ENCODE measurements at places on chromosomes 13 and 19.

- DNase-seq = no peak
Observed at GRCh38 chr19:1651568-1652291, 685 bp downstream of the TCF3 start.

GRCh38 chr19:45767881-45768654 is 984 bp downstream of the SIX5 start:
- no peak for DNase-seq

- no peak for DNase-seq
Observed at GRCh38 chr13:109533350-109533749, 253.0 kb downstream of the IRS2 start.

- peak; percentile 26 for DNase-seq
Observed at GRCh38 chr19:37905946-37906868, at the start of gene WDR87. TSS of gene WDR87 (minus strand) at chr19:37906594. CDS start at chr19:37898239, 8,355 bp downstream.

DNA sequence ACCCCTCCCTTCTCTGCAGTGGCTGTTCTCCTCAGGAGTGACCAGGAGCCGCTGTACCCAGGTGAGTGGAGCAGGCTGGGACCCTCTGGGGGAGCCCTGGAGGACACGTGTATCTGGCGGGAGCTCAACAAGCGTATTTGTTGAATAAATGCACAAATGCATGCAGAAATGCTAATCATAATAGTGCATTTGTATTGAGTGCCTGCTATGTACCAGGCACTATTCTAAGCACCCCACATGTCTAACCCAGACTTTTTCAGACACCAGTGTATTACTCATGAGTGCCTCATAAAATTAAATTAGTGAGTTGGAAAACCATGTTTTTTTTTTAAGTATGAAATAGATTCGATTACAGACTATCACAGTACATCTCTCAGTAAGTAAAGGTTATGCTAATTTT is 7.9 kb downstream of the HPN start:
- no peak for DNase-seq

DNA sequence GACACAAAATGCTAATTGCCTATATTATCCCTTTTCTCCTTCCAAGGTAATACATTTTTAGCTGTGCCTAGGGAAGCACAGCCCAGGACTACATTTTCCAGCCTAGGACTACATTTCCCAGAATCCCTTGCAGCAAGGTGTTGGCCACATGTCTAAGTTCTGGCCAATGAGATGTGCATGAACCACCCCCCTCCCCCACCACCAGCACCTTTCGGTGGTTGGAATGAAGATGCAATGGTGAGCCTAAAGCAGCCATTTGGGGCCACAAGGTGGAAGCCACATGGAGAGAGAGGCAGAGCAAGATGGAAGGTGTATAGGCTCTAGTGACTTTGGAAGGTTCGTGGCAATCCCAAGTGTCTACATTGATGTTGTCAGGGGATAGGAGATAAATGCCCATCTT is 16.2 kb downstream of the UNC13A start:
- DNase-seq = no peak

DNA sequence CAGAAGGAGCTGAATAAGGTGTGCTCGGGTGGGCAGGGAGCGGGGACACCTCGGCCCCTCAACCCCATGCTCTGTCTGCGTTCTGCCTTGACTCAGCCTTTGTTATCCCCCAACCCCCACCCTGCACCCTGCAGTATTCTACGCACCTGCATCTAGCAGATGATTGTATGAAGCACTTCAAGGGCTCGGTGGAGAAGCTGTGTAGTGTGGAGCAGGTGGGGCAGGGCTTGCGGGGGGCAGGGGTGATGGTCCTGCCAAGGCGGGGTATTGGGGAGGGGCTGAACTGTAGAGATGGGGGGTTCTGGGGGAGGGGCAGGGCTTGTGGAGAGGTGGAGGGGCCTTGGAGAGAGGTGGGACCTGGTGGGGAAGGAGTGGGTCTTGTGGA is 6.1 kb downstream of the STXBP2 start:
- no peak for DNase-seq

DNA sequence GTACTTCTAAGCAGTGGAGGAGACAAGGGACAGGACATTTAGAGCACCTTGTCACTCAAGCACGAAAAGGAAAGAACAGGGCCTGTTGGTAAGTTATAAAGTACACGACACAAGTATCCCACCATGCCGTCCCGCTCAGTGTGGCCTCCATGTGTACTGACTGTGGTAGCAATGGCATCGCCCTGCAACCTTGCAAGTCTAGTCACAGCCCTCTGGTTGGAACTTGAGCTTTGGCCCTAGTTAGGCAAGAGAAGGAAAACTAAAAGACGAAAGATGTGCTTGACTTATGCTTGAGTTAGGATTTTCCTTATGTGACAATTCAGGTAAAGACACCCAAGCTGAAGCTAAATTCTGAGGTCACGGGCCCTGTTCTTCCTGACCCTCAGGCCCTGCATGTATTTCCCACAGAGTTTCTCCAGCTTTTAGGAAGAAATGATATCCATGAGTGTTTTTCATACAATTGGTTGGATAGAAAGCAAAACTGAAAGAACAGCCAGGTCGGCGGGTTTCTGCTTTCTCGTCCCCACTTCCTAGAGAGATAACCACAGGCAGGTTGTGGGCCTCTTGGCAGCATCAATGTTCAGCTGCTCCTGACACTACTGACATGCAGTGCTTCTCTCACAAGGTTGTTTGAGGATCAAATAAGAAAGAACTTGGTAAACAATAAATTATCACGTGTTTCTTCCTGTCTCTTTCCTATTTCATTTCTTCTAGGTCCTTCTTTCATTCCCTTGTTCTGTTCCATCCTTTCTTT is 216.2 kb downstream of the IRS2 start:
- peak; percentile 3 for DNase-seq

GRCh38 chr19:14370169-14370939 is 10.9 kb upstream of the ADGRE5 start:
- DNase-seq = no peak

DNA sequence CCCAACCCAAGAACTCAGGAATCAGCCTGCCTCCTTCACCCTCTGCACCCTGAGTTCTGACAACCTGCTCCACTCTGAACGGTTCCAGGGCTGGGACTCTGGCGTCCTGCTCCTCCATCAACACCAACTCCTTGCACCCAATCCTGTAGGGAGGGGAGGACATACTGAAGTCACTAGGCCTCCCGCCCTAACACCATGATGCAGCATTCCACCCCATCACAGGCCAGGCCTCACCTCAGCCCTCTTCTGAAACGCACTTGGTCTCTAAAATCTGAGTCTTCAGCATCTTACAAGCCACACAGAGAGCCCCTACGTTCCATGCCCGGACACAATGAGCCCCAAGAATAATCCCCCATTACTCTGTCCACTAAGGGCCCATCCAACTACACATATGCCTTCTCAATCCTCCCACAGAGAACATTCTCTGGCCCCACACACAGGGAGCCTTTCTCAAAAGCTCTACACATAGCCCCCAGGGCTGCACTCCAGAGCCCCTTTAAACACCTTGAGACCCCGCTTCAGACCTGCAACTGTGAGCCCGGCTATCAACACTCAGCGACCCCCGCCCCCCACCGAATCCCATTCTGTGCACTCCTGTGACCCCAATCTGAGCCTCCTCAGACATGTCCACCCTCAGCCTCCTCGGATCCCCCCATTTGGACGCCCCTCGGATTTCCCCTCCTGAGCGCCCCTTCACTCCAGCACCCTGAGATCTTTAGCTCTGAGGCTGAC is 567 bp downstream of the ALKBH6 start:
- DNase-seq = no peak

DNA sequence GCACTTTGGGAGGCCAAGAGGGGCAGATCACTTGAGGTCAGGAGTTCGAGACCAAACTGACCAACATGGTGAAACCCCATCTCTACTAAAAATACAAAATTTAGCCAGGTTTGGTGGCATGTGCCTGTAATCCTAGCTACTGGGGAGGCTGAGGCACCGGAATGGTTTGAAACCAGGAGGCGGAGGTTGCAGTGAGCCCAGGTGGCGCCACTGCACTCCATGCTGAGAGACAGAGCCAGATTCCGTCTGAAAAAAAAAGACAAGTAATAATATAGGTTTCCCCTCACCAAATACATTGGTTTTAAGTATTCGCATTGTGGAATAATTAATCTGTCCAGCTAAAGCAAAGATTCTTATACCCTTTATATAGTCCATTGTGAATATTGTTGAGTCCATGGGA is 1544.6 kb downstream of the OLFM4 start:
- DNase-seq = no peak

DNA sequence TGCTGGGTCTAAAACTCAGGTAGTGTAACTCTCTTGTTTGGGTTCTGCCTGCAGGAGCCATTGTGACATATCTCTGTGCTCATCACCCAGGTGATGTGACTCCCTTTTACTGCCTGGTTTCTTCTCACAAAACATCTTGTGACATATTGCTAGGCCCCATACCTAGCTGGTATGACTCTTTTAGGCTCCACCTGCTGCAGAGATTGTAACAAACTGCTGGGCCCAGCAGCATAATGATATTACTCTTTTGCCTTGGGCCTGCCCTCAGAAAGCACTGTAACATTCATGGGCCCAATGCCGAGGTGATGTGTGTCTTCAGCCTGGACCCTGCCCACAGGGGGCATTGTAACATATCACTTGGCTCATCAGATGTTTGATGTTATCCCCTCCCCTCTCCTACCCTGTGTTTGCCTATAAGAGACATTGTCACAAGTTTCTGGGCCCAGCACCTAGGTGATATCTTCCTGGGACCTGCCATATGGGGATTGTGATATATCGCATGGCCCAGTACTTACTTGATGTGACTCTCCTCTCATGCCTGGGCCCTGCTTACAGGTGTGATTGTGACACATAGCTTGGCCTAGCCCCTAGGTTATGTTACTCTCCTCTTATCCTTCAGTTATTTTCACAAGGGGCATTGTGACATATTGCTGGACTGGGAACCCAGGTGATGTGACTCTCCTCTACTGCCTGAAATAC is 18.0 kb upstream of the ZNF681 start:
- no peak for DNase-seq

DNA sequence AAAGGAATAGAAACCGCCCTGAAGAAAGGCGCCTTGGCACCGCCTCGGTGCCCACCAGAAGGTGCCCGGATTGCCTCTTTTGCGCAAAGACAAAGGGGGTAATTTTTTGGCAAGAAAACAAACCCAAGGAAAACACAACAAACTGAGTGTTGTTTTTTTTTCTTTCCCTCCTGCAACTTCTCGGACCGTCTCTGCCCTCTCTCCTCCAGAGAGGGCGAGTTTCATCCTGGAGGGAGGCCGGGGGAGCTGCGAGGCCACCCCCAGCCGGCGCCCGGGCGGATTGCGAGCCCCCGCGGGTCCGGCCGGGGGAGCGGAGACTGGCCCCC is 2.3 kb downstream of the ZNF536 start:
- DNase-seq = no peak

DNA sequence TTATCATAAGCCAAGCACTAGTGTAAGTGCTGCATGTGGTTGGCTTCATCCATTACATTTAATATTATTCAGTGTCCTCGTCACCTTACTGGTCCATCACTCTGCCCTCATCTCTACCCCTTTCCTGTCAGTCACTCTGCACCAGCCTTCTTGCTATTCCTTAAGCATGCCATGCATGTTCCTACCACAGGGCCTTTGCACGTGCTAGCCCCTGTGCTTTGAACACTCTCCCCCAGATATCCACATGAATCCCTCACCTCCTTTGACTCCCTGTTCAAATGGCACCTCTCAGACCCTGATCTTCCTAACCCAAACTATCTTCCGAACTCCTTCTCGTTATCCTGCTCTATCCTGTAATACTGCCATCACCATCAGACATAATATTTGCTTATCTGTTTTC is 3.2 kb upstream of the RELB start:
- no peak for DNase-seq

DNA sequence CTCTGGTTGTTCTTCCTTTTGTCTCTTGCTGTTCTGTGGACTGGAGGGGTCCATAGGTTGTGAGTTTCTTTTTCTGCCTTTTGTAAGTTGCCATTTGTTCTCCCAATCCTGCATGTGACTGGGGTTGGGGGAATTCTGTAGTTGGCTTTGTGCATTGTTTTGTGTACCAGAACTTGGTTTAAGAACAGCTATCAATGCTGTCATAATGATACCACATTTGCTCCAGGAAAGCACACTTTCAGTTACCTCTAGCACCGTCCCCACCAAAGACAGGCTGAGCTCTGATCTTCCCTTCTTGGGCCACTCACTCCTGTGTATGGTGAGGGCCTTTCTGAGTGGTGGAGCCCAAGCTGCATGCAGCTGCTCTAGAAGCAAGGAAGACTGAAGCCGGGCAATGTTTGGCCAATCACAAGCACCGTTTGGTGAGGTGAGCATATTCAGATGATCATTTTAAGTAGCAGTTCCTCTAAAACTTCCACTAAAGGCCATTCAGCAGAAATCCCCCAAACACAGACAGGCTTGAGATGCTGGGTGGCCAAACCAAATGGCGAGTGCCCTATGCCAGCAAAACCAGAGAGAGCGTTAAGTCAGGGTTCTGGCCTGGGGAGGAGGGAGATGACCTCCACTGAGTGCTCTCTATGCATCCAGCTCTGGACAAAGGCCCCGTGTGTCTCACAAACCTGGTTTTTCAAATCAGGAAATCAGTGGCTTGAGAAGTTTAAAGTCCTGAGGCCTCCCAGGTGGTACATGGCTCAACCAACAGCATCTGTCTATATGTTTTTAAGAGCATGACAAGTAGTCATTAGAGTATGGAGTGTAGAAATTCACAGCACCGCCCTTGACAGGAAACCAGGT is 120.7 kb upstream of the SPATA13 start:
- DNase-seq = no peak

DNA sequence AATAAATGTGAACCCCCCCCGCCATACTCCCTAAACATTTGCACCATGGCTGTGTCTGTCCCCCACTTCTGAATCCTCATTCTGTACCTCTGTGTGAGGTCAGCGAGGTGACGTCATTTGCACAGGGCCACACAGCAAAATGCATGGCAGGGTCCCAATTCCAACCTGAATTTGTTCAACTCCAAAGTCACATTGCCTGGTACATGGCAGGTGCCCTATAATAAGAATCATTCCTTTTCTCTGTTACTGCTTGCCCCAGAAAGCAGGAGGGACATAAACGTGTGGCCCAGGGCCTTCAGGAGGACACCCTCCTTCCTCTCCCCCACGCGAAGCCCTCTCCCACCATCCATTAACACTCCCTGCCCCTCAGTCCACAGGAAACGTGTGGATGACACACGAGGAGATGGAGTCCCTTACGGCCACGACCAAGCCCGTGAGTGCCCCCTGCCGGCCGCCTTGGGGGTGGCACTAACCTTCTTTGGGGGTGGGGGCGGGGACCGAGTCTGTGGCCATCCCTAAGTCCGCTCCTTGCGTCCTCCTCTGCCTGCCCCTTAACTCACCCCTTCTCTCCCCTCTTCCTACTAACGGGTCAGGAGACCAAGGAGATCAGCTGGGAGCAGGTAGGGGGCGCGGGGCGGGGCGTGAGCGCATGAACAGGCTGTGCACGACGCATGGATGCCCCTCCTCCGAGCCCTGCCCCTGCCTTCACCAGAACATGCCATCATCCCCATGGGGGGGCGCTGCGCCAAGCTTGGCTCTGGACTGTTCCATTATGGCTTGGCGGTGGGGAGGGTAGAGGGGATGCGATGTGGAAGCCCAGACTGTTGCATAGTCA is 9.4 kb downstream of the HRC start:
- DNase-seq = peak; percentile 48

- DNase-seq = peak; percentile 57
Observed at GRCh38 chr19:10339380-10339960, at the start of gene ICAM3. TSS of gene ICAM3 (minus strand) at chr19:10339624. CDS start at chr19:10339614, 10 bp downstream.

GRCh38 chr19:36125557-36125956 is 10.3 kb downstream of the TBCB start:
- no peak for DNase-seq

- no peak for DNase-seq
Observed at GRCh38 chr19:7349231-7349591, 474 bp downstream of the ARHGEF18 start.

- DNase-seq = no peak
Observed at GRCh38 chr19:41566001-41566400, 10.0 kb upstream of the CEACAM21 start.

Data from stimulated activated CD8-positive, alpha-beta memory T cell treated with anti-CD3 and anti-CD28 coated beads, Interleukin-7, amount 100 ng/mL, for 4 hours (primary cell).